ENCODE measurements at places on chromosomes 1 and 21.

DNA sequence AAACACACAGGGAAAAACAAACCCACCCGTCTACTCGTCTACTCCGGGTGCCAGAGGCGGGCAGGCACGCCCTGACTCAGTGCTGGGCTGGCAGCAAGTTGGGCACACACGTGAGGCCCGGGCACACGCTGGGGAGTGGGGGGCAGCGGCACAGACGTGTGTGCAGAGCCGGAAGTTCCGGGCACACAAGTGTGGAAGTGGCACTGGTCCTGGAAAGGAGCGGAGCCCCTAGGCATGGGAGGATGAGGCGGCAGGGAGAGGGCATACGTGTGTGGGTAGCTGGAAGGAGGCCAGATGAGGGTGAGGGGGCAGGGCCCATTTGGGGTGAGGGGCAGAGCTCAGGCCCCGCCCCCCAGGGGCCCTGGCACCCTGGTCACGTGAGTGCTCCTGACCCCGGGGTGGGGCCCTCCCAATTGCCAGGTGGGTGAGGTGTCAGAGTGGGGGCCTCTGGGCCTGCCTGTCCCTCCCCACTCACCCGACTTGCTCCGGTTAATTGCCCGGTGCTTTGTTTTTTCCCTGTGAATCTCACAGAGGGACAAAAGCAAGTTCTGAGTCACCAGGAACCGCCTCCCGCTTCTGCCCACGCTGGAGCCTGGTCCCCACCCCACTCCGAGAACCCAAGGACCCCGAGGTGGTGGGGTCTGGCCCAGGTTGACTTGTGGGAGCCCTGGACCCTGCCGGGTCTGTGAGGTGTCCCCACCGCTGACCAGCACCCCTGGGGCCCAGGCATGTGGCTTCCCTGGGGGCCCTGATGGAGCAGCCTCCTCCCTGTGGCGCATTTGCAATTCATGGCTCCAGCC lies 104.8 kb upstream of the CASZ1 start:
- no peak for DNase-seq

GRCh38 chr1:174894117-174894762 lies 105.5 kb upstream of the CACYBP start:
- DNase-seq = no peak

DNA sequence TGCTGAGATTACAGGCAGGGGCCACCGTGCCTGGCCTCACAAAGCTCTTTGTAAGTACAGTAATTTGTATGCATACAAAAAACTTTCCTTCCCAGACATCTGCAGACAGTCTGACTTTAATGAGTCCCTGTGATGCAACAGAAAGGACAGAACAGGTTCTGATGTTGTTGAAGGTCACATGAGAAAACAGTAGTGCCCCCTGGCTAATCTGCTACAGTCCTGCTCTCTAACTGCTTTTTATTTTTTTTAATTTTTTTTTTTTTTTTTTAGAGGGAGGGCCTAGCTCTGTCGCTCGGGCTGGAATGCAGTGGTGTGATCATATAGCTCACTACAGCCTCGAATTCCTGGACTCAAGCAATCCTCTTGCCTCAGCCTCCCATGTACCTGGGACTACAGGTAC lies 36.7 kb downstream of the ACBD3 start:
- no peak for DNase-seq

GRCh38 chr1:26723013-26723991 lies 27.5 kb downstream of the ARID1A start:
- DNase-seq = no peak

DNA sequence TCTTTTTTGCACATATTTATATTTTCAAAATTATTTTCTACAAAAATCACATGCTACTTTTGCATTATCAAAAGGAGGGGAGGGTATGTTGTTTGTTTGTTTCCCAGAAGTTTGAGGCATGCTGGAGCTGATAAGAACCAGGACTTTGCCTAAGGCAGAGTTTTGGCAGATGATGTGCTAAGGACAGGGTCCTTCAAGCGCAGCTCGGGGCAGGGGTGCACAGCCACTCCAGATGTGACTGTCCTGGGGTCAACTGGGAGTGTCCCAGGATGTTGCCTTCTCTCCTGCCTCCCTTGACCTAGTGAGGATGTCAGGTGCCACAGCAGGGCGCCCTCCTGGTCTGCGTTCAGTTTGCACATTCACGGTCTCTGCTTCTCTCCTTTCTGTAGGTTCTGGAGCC lies 42.6 kb upstream of the SRRM1 start:
- no peak for DNase-seq

GRCh38 chr21:45078877-45079281 lies 4.5 kb downstream of the ADARB1 start:
- DNase-seq = peak; percentile 47

Data from stimulated activated CD8-positive, alpha-beta memory T cell treated with anti-CD3 and anti-CD28 coated beads, Interleukin-12 subunit alpha, Interleukin-12 subunit beta, amount 100 ng/mL, for 4 hours (primary cell).